ENCODE measurements at places on chromosomes 5 and 9.

GRCh38 chr5:126430631-126431030, 7.4 kb downstream of the GRAMD2B start:
- DNase-seq, result no peak

GRCh38 chr5:140113180-140113698, 670 bp upstream of the PURA start:
- DNase-seq, result no peak

DNA sequence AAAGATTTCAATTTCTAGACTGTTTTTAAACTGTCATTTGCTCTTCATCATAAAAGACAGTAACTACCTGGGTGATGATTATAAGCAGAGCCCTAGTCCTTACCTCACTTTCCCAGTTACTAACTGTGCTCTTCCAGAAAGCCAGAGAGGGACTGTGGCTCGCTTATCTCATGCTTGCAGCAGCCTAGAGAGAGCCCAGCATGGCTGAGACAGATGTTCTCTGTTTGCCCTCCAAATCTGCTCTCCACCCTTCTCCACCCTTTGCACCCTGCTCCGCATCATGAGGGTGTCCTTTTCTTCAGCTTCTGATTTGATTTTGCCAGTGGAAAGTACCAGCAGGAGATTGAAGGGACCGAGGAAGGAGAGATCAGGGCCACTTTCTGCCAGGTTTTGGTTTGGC, 61.2 kb upstream of the SELENOP start:
- no peak for DNase-seq

DNA sequence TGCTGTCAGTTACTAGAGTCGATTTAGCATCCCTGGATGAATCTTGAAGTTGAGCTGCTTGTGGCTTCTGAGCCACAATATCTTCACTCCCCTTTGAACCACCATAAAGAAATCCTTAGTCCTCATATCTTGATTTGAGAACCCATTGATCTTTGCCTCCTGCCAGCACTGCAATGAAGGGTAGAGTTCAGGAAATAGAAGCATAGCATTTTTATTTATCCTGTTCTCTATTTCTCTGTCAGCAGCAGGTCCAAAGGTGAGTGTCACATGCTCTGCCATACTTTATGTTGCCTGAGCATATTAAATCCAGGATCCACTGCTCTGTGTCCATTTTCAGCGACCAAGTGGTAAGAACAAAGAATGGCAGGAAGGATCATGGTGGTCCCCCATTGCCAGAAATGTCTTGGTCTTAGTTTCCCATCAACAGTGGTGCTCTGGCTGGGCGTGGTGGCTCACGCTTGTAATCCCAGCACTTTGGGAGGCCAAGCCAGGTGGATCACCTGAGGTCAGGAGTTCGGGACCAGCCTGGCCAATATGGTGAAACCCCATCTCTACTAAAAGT, 80.2 kb upstream of the PANK3 start:
- no peak for DNase-seq

- no peak for DNase-seq
Measured at GRCh38 chr5:181047288-181047687, 7.2 kb downstream of the BTNL9 start.

- no peak for DNase-seq
Measured at GRCh38 chr9:33117796-33118195, 41.3 kb upstream of the SMU1 start.

DNA sequence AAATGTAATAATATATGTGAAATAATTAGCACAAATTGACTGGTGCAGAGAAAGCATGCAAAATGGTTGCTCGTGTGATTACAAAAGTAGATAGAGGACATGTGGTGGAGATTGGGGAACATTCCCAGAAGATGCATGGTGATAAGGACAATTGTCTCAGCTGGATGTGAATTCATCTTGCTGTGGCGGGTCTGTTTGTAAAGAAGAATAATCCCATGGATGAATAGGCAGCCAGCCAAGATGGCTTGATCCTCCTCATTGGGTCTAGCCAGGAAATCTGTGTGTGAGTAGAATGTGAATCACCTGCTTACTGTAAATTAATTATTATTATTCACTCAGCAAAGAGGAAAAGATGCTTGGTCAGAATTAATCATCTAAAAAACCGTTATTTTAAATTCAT, 12.6 kb upstream of the DPYSL3 start:
- no peak for DNase-seq

DNA sequence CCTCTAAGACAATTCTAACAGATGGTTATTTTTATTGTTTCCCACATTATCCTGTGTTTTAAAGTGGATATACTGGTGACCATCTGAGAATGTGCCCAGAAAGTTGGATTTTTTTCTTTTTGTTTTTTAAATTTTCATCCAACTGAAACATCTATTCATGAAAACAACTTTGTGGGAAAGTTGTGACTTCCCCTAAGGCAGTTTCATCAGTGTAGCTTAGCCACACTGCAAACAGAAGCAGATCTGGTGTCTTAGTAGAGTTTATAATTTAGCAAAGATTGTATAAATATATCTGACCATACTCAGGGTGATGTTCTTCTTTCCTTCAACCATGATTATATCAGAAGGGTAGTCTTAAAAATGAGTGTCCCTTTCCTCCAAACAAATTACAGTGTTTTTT, 1241.3 kb downstream of the MAT2B start:
- DNase-seq, result no peak

DNA sequence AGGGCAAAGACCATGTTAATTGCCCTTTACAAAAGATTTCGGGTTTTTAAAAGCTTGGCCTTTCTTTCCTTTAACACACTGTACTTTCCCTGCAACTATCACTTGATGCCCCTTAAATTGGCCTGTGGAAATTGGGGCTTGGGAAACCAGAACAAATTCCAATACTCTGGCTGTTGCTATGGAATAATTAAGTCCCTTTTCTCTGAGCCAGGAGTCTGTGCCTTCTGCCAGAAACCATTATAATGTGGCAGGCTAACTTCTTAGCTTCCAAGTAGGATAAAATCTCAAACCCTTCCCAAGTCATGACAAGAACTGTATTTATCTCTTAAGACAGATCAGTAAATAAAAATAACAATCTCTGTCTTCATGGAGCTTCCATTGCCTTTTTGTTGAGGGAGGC, 1.1 kb upstream of the SPINK1 start:
- DNase-seq, result no peak

DNA sequence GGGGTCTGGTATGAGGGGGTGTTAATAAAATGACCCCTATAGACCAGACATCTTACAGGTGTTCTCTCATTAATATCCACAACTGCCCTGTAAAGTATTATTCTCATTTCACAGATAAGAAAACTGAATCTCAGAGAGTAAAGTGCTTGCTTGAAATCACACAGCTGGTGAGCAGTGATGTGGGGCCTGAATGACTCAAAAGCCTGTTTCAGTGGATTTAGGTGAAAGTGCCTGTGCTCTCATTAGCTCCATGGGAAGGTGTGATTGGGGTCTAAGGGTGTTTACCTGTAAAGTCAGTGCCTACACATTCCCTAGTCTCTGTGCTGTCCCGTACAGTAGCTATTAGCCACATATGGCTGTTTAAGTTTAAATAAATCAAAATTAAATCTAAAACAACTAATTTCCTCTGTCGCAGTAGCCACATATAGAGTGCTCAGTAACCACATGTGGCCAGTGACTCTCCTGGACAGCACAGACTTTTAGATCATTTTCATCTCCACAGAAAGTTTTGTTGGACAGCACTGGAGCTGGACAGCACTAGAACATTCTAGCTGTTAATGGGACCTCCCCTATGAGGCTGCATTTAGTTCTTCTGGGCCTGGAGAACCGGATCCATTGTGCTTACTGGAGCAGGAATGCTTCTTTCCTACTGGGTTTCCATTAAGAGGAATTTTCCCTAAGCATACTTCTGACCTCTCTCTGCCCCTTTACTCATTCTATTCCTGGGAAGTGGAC, 52.5 kb upstream of the SEMA6A start:
- no peak for DNase-seq

DNA sequence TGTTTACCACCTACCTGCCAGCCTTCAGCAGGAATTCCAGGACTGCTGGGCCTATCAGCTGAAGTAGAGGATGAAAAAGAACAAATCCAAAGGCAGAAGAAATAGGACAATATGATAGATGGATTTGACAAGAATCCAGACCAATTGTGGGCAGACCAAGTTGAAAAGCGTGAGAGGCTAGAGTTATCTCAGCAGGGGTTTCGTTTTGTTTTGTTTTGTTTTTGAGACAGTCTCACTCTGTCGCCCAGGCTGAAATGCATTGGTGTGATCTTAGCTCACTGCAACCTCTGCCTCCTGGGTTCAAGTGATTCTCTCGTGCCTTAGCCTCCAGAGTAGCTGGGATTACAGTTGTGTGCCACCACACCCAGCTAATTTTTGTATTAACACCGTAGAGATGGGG, 113.2 kb downstream of the PALM2AKAP2 start:
- no peak for DNase-seq

DNA sequence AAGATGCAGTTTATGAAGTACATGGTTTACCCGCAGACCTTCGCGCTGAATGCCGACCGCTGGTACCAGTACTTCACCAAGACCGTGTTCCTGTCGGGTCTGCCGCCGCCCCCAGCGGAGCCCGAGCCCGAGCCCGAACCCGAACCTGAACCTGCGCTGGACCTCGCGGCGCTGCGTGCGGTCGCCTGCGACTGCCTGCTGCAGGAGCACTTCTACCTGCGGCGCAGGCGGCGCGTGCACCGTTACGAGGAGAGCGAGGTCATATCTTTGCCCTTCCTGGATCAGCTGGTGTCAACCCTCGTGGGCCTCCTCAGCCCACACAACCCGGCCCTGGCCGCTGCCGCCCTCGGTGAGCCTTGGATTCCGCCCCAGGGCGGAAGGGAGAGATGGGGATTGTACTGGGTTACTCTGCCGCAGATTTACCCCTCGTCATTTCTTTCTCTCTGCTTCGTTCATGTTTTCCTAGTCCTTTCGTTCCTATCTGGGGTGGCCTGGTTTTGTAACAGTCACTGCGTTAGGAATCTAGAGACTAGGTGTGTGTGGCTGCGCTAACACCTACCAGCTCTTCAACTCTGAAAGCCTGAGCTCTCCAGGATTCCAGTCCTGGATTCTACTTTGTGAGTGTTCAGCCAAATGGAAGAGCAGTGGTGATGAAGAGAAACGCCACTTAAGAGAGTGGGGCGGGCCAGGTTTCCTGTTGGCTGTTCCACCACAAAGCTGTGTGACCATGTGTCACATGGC, 638 bp downstream of the MRPS30 start:
- DNase-seq, result no peak

DNA sequence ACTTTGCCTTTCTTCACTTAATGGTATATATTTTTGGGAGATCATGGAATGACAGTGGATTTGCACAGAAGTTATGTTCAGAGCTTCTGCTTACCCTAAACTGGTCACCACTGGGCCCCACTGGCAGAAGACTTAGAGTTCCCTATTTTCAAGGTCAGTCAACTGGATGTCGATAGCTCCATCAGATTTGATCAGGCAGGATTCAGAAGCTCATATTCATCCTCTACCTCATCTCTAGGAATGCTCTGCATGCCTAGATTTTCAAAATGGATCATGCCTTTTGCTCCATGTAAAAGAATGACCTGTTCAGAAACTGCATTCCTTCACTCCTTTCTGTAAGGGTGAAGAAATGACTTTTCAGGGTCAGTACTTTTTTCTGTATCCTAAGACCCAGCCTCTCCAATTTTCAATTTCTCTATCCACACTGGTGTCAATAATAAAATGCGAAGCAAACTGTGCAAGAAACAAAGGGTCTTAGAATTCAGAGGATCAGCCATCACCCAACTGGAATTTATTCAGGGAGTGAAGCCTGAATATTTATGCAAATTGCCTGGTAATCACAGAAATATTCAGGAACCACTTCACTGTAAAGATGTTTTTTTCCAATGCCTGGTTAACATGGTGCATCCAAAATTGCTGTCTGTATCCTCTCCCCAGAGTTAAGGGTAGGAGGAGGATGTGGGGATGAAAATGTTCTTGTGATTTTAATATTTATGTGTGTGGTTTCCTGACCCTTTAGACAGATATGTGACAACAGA, 125.4 kb downstream of the DOCK2 start:
- no peak for DNase-seq

GRCh38 chr5:52455920-52456319, 331.8 kb upstream of the ITGA1 start:
- DNase-seq, result no peak

- DNase-seq, result no peak
Measured at GRCh38 chr5:60463179-60463868, 236.6 kb downstream of the DEPDC1B start.

DNA sequence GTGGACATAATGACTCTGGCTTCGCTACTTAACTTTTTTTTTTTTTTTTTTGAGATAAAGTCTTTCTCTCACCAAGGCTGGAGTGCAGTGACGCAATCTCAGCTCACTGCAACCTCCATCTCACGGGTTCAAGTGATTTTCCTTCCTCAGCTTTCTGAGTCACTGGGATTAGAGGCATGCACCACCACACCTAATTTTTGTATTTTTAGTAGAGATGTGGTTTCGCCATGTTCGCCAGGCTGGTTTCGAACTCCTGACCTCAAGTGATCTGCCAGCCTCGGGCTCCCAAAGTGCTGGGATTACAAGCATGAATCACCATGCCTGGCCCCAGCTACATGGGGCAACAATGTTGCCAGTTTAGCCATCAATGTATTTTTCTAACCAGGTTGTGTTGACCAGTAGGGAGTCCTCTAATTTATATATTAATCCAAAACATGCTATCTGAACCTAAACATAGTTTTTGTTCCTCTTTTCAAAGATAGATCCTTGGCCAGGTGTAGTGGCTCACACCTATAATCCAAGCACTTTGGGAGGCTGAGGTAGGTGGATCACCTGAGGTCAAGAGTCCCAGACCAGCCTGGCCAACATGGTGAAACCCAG, 120.3 kb upstream of the LHFPL2 start:
- no peak for DNase-seq

GRCh38 chr9:95091601-95092261, 225.8 kb downstream of the FANCC start:
- DNase-seq, result no peak

- no peak for DNase-seq
Measured at GRCh38 chr9:136364942-136365774, 1.6 kb upstream of the DNLZ start.

- DNase-seq, result no peak
Measured at GRCh38 chr9:109794361-109795012, 14.5 kb downstream of the PALM2AKAP2 start.

DNA sequence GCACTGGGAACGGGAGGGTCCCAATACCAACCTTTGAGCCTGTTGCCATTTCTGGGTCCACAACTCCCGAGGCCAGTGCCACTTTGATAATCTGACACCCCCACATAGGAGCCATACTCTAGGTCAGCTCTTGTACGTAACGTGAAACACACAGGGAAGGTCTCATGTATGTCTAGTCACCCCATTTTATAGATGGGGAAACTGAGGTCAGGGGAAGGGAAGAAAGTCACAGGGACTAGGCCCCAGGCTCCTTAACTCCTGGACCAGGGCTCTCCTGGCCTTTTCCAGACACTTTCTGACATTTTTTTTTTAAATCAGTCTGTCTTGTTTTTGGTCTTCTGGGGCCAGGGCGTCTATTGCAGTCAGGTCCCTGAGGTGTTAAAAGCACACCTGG, 80.3 kb upstream of the SLC25A51 start:
- DNase-seq, result no peak

DNA sequence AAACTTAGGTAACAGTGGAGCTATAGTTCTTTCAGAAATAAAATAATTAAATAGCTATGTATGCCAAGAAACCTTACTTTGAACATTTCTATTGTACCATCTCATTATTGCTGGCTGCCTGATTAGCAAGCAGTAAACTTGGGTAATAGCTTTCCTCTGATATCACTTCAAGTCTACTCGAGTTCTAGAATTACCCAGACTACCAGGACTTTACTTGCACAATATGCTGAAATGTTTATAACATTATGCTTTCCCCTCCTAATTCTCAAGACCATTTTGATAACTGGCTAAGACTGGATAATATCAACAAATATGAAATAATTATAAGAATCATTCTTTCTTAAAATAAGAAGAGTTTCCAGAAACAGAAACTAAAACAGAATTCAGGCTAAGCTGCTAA, 512.6 kb downstream of the RAB3C start:
- no peak for DNase-seq
